Lower lobe of right lung (tissue), 2 donors: ENCODE measurements at places on chromosomes 1 and 21. TPM values are rescaled to one million over a fixed set of nuclear protein-coding genes. Genes with fewer than 3 reads are reported as not detected.

DNA sequence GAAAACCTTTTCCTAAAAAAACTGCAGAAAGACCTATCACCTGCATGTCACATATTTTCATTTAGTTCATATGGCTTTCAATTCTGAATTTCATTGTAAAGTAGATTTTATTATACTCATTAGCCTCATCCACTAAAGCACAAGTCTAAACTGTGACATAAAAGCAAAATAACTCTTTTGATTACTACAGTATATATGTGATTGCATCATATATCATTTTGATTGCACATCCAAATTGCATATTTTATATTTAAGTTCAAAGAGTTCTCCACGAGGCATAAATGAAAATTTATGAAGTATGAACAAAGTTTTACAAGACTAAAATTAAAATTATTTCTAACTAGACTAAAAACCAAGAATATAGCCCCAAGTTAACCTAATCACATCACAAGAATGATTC, 19.3 kb downstream of the PALMD start:
- H3K4me1 ChIP-seq = peaks cover 30% of the 10 kb centered on the region
- H3K36me3 ChIP-seq = peaks cover 16% of the 10 kb centered on the region
- H3K27me3 ChIP-seq = no peaks in the 10 kb centered on the region
- H3K4me3 ChIP-seq = no peak overlapping the region

- H3K4me1 ChIP-seq = peaks cover 11% of the 10 kb centered on the region
- no peak overlapping the region for H3K4me3 ChIP-seq
- no peaks in the 10 kb centered on the region for H3K36me3 ChIP-seq
- no peaks in the 10 kb centered on the region for H3K27me3 ChIP-seq
- no peak for DNase-seq
- H3K27ac ChIP-seq = peak overlapping the region; percentile 38
These were observed 4.5 kb downstream of the AKNAD1 start for GRCh38 chr1:108852221-108852975.

GRCh38 chr1:55474168-55474786, 259.1 kb upstream of the USP24 start:
- H3K4me1 ChIP-seq = peaks cover 21% of the 10 kb centered on the region
- no peak overlapping the region for H3K27ac ChIP-seq
- no peak for DNase-seq
- no peaks in the 10 kb centered on the region for H3K36me3 ChIP-seq

GRCh38 chr1:237756304-237756967, 134.3 kb downstream of the ZP4 start:
- H3K4me3 ChIP-seq = no peak overlapping the region
- H3K36me3 ChIP-seq = no peaks in the 10 kb centered on the region
- H3K27me3 ChIP-seq = no peaks in the 10 kb centered on the region
- H3K4me1 ChIP-seq = no peaks in the 10 kb centered on the region
- DNase-seq = no peak
- no peak overlapping the region for H3K27ac ChIP-seq

DNA sequence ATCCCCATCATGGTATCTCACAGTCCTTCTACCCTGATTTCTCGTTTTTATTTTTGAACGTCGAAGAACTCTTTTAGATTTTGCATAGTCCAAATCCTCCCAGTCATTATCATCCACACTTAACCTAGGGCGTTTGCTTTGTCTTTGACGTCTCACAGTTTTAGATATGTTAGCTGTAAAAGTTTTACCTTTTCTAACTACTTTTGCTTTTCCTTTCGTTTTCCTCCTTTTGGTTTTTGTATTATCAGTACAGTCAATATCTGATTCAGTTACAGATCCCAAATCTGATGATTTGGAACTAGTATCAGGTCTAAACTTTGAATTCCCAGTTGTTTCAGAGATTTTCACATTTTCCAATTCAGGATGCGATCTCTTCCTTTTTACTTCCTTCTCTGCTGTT, 13.1 kb upstream of the PSMG1 start:
- H3K4me3 ChIP-seq = no peak overlapping the region
- no peaks in the 10 kb centered on the region for H3K27me3 ChIP-seq
- no peaks in the 10 kb centered on the region for H3K4me1 ChIP-seq

SPATA45 gene
- total RNA-seq = not detected

- DNase-seq = no peak
- H3K4me1 ChIP-seq = peaks cover 28% of the 10 kb centered on the region
- H3K4me3 ChIP-seq = no peak overlapping the region
- no peak overlapping the region for H3K27ac ChIP-seq
- H3K27me3 ChIP-seq = peaks cover 99% of the 10 kb centered on the region
- H3K36me3 ChIP-seq = no peaks in the 10 kb centered on the region
These were observed 5.2 kb downstream of the TBX15 start for GRCh38 chr1:118982821-118983557.

- H3K27me3 ChIP-seq = no peaks in the 10 kb centered on the region
- H3K27ac ChIP-seq = no peak overlapping the region
- no peak for DNase-seq
- no peaks in the 10 kb centered on the region for H3K36me3 ChIP-seq
- H3K4me1 ChIP-seq = no peaks in the 10 kb centered on the region
These were observed 60.8 kb upstream of the KRTAP11-1 start for GRCh38 chr21:30942192-30942591.

DNA sequence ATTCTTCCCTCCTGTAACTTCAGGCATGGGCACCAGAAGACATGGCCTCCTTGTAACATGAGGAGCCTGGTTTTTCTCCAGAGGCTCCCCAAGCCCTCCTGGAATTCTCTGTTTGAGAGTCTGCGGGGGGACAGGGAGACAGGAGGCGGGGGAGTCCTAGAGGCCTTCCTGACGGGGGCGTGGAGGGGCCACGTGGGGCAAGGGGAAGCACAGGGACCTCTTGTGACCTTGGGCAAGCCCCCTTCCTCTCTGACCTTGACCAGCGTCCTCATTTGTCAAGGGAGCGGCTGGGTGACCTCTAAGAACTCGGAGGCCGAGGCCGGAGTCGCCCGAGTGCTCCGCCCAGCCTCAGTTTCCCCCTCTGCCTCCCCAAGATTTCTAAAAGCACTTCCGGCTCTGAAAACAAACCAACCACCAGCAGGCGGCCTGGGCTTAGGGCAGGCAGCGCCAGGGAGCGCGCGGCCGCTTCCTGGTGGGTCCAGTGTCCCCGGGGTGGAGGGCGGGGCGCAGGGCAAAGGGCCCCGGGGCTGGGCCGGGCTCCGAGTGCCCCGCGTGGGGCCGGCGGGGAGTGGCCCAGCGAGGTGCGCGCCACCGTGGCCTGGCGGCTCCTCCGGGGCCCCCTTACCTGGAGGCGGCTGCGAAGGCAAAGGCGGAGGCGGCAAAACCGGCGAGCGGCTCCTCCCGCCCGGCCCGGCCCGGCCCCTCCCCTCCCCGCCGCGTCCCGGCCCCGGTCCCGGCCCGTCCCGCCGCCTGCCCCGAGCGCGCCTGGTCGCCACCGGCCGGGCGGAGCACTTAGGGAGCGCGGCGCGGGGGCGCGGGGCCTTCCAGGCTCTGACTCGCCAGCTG, at the start of gene TMCO4:
TSS of gene TMCO4 (minus strand) at position 687 of the 846 bp plus-strand sequence. CDS start 19,158 bp downstream, outside the sequence.
- peak within 1 kb of the TSS; percentile 76 for H3K4me3 ChIP-seq
- no peaks in the 10 kb centered on the region for H3K27me3 ChIP-seq
- no peaks in the 10 kb centered on the region for H3K36me3 ChIP-seq
- H3K4me1 ChIP-seq = peaks cover 17% of the 10 kb centered on the region

DNA sequence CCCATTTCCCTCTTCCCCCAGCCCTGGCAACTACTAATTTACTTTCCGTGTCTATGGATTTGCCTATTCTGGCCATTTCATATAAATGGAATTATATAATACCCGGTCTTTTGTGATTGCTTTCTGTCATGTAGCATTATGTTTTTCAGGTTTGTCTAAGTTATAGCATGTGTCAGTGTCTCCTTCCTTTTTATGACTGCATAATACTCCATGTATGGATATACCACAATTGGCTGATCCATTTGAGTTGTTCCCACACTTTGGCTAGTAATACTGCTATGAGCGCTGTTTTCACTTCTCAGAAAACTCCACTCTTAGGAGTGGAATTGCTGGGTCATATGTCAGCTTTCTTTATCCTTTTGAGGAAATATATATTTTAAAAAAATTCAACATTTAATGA, 53.7 kb downstream of the HUNK start:
- H3K27ac ChIP-seq = no peak overlapping the region
- no peaks in the 10 kb centered on the region for H3K36me3 ChIP-seq
- H3K27me3 ChIP-seq = no peaks in the 10 kb centered on the region
- DNase-seq = no peak
- no peak overlapping the region for H3K4me3 ChIP-seq

COL18A1 gene
- 45.1 TPM for total RNA-seq

C1orf53 gene
- total RNA-seq = 2.0 TPM

DNA sequence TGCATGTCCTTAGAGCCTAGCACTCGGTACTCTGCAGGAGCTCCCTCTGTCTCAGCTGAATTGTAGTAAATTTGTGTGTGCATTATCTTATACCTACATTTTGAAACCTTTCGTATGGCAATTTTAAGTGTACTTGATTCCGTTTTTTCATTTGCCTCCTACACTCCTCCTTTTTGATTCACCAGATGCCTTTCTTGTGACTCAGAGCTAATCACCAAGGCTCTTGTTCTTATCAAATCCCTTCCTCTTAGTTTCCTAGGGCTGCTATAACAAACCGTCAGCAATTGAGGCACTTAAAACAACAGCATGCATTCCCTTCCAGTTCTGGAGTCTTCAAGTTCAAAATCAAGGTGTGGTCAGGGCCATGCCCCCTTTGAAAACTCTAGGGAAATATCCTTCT, 261.0 kb downstream of the ASTN1 start:
- H3K27me3 ChIP-seq = no peaks in the 10 kb centered on the region
- H3K36me3 ChIP-seq = no peaks in the 10 kb centered on the region
- DNase-seq = no peak
- H3K4me3 ChIP-seq = no peak overlapping the region

AKR1A1 gene
- total RNA-seq = 203 TPM

CENPS gene
- 13.4 TPM for total RNA-seq

GRCh38 chr1:209458921-209459320, 124.6 kb upstream of the CAMK1G start:
- no peak overlapping the region for H3K4me3 ChIP-seq
- H3K27me3 ChIP-seq = no peaks in the 10 kb centered on the region
- no peaks in the 10 kb centered on the region for H3K36me3 ChIP-seq
- no peak overlapping the region for H3K27ac ChIP-seq

DNA sequence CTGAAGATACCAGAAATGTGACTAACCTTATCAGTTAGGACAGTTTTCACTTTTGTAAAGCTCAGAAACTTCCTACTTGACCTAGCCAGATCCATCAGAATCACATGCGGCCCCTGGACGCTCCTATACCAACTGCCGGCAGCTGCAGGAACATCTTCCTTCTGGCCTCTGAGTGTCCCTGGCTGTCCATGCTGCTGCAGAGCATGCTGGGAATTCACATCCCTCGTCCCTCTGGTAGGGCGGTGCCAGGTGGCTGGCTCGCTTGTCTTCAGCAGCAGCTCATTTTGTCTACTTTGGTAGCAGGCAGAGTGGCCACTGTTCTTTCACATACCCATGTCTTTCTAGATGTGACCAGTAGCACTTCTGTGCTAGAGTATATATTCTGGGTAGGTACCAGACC, 34.4 kb downstream of the HHAT start:
- H3K36me3 ChIP-seq = no peaks in the 10 kb centered on the region
- no peak overlapping the region for H3K4me3 ChIP-seq
- no peak for DNase-seq
- H3K27me3 ChIP-seq = no peaks in the 10 kb centered on the region

GALNT2 gene
- total RNA-seq = 48.0 TPM

DNA sequence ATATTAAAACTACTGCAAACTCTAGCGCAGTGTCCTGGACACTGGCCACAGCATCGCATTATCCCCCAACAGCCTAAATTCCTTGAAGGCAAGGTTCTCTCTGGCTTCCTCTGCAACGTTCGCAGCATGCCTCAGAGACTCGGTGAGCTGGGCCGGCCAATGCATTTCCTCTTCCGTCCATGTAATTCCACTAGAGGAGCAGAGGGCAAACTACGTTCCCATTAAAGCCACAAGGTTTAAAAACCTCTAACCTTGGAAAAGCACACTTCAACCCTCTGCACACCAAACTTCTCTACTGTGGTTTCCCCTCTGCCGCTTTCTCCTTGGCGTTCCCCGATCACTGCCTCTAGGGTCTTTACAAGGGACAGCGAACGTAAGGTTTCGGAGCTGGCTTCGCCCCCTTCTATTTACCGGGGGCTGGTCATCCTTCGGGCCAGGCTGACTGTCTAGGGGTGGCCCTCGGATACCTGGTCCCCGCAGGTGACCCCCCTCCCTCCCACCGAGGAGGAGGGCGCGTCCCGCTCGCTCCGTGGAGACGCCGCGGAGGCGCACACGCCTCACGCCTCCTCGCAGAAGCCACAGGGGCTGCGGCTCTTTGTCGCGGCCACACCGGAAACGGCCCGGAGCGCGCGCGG, 456 bp upstream of the SMYD2 start:
- no peaks in the 10 kb centered on the region for H3K27me3 ChIP-seq
- peak overlapping the region; percentile 94 for H3K27ac ChIP-seq
- peaks cover 27% of the 10 kb centered on the region for H3K4me1 ChIP-seq
- peak; percentile 63 for DNase-seq
- no peaks in the 10 kb centered on the region for H3K36me3 ChIP-seq

DNA sequence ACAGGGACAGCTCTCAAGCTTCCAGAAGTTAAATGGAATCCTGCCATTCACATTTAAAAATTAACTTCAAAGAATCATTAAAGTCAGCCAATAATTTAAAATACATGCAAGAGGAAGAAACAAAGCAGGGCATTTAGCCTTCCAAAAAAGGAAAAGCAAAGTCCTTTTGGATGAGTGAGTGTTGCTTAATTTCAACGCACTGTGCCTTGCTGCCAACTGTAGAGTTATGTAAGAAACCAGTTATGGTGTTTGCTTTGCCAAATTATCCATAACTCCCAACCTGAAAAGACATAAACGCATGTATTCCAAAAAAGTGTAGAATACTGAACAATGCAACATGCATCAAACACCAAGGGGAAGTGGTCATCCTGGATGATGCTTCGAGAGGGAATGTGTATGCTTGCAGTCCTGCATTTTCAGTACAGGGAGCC, 16.1 kb upstream of the KCNE1 start:
- H3K27ac ChIP-seq = peak overlapping the region; percentile 91
- H3K36me3 ChIP-seq = no peaks in the 10 kb centered on the region
- no peak for DNase-seq
- peaks cover 37% of the 10 kb centered on the region for H3K4me1 ChIP-seq

ZFYVE9 gene
- total RNA-seq = 18.7 TPM

- H3K27ac ChIP-seq = no peak overlapping the region
- H3K27me3 ChIP-seq = peaks cover 4% of the 10 kb centered on the region
- no peak for DNase-seq
- no peaks in the 10 kb centered on the region for H3K36me3 ChIP-seq
- H3K4me3 ChIP-seq = no peak overlapping the region
These were observed 8.4 kb downstream of the LRRC3 start for GRCh38 chr21:44463724-44464123.

DNA sequence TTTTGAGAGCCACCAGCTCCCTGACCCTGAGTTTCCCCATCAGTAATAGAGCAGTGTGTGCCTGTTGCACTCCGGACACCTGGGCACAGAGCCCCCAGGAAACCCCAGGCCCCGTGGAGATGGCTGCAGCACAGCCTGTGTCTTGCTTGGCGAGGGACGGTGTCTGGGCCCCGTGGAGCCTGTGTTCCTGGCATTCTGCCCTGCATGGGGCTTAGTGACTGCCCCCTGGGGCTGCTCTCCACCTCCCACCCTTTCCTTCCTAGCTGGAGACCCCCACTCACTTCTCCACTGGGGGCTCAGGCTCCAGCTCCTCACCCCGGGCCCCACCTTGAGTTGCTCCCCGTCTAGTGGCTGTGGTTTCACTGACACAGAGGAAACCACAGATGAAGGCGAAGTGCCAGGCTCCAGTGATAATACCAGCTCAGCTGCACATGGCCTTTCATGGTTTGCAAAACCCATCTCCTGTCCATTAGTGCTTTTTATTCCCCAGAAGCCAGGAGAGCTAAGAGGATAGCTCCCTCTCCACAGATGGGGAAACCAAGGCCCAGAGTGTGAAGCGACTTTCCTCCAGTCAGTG, 39.4 kb downstream of the DMRTB1 start:
- no peak for DNase-seq
- no peaks in the 10 kb centered on the region for H3K36me3 ChIP-seq
- H3K27ac ChIP-seq = no peak overlapping the region
- H3K4me1 ChIP-seq = no peaks in the 10 kb centered on the region

ANGPTL1 gene
- total RNA-seq = 12.3 TPM

GLIS1 gene
- not detected for total RNA-seq
